ENCODE measurements at places on chromosomes 11 and 22.

DNA sequence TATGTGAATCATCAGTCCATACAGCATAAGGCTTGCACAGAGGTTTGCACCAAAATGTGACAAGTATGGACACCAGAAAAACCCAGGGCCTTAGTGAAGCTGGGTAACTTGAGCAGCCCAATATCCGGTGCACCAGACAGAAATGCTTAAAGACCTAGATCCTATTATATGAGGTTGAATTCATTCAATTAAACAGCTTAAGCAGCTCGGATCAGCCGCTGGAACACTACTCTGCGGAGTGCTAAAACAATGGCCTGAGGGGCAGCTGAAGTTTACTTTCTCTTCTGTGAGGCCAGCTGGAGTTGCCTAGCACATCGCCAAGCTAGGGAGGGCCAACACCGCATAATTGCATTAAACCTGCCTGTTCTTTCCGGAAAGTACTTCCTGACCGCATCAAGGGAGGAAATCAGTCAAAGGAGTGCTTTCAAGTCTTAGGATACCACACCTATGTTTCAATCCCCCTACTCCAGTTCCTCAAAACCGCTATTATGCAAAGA is 17.0 kb upstream of the FAM181B start:
- DNase-seq: no peak

DNA sequence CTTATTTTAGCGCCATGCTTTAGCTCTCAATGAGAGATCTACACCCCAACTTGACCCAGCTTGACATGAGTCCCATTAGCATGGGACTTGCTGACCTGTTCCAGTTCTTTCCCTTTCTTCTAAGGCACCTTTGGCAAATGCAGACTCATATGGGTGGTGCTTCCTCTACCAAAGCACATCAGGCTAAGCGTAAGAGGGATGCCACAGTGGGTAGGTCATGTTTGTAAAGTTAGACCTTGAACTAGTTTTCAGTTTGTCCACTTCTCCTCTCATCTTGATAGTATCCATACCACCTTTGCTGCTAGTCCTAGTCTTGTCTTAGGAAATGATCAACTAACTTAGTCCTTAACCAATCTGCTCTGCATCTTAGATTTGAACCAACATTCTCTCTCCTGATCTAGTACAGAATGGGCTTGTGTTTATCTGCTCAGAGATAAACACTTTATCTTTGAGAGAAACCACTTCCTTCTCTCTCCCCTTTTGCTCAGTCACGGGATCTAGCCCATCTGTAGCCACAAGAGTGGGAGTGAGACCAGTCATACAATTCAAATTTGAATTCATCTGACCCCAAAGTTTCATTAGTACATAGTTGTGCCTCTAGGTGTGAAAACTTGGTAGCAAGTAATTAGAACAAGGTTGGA is 72.1 kb upstream of the CD44 start:
- DNase-seq: no peak

GRCh38 chr22:46078241-46079092 is 71.9 kb upstream of the PPARA start:
- no peak for DNase-seq

DNA sequence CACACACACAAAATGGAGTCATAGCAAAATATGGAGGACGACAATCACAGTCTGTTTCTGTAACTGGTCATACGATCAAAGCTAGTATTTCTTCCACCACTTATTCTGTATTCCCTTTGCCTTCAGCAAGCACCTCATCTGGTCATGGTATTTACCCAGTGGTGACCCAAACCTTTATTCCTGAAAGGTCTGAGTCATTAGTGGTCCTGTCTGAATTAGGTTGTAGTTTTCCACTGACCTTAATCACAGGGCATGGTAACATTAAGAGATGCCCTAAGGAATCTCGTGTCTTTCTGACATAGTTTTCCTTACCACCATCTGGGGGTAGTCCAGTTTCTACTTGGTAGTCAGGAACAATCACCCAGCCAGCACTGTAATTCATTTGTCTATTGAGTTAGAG is 54.8 kb upstream of the CEP295 start:
- no peak for DNase-seq

DNA sequence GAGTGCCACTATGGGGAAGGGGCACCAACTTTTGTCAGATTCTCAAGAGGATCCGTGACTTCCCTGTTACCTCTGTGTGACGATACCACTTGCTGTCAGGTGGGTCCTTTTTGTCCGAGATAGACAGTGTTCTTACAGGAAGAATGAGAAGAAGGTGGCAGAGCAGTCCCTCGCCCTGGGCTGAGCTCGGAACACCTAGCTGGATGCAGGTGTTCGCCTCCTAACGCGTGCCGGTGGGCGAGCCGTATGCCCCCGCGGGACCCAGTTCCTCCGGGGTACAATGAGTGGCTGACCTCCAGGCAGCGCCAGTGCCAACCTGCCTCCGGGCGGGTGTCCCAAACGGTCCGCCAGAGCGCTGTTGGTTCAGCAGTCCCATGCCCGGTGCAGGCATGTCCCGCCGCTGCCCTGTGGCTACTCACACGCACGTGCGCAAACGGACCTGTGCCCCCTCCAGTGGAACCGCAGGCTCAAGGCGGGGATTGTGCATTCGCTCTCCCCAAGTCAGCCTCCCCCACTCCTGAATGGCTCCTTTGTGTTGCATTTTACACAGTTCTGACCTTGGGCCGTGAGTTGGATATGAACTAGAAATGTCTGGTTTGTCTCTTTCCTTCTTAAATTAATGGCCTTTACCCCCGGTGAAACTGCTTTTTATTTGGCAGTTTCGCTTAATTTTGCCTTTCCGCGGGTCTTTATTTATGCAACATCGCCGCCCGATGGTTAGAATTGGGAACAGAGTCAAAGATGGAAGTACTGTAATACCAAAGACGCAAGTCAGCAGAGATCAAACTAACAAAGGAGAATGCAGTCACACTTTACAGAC is 1.1 kb upstream of the ABTB2 start:
- peak; percentile 43 for DNase-seq

Measured in stimulated activated CD8-positive, alpha-beta memory T cell treated with anti-CD3 and anti-CD28 coated beads, Interleukin-15, amount 100 ng/mL, for 48 hours (primary cell).